ENCODE measurements at places on chromosomes 16 and 17.

- no peak for DNase-seq
Measured at GRCh38 chr16:13148836-13149235, 247.4 kb downstream of the SHISA9 start.

- DNase-seq = no peak
Measured at GRCh38 chr17:50196036-50196435, 5.4 kb downstream of the COL1A1 start.

DNA sequence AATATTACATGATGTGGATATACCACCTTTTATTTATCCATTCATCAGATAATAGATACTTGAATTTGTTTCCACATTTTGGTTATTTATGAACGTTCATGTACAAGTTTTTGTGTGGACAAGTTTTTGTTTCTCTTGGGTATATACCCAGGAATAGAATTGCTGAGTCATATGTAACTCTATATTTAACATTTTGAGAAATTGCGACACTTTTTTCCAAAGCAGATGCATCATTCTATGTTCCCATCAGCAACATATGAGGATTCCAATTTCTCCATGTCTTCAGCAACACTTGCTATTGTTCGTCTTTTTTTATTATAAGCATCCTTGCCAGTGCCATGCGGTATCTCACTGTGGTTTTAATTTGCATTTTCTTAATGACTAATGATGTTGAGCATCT, 93.9 kb downstream of the GSG1L start:
- no peak for DNase-seq

DNA sequence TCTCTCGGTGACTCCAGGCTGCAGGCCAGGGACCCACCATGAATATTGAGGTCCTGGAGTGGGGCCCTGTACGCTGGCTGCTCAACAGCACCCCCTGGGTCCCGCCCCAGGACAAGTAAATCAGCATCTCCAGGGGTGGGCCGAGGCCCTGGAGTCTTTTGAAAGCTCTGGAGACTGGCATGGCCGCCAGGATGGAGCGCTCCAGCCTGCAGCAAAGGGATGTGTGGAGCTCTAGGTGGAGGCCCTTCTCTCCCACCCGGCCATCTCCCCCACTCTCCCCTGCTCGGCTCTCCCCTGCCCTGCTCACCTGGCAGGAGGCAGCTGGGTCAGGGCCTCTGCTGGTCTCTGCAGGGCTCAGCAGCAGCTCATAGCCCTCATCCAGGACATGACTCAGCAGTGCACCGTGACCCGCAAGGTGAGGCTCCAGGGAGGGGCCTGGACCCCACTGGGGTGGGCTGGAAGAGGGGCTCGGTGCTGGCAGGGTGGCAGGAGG, 16.6 kb downstream of the SGSH start:
- no peak for DNase-seq

- no peak for DNase-seq
Measured at GRCh38 chr17:35660902-35661301, 70.5 kb upstream of the RASL10B start.

GRCh38 chr16:24036038-24036543, 200.3 kb downstream of the PRKCB start:
- DNase-seq = no peak

- DNase-seq = no peak
Measured at GRCh38 chr17:30969989-30970830, 629 bp upstream of the RNF135 start.

GRCh38 chr16:75576384-75576811, 10.2 kb downstream of the GABARAPL2 start:
- no peak for DNase-seq

DNA sequence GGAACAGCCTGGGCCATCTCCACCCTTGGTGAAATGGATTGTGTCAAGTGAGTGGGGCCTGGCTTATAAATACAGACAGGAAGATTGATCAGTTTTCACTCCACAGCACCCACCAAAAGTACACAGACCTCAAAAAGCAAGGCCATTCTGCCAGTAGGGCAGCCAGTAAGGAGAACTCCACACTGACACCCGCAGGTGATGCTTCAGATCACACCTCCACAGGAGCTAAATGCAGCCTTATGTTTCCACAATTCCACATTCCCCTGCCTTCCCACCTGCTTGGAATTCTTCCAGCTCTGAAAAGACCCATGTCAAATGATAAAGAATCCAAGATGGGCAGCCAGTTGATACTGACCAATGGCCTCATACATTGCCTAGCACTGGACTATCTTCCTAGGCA, 191.1 kb downstream of the ZFHX3 start:
- DNase-seq = no peak

GRCh38 chr17:57563958-57564357, 181.1 kb downstream of the CCDC182 start:
- no peak for DNase-seq

Measured in CD4-positive, alpha-beta T cell treated with Interleukin-21 for 1 hour (primary cell).